ENCODE measurements at places on chromosomes 6 and 20. TPM values are rescaled to one million over a fixed set of nuclear protein-coding genes. Genes with fewer than 3 reads are reported as not detected.

Gene TRAPPC3L
- total RNA-seq, result not detected

Gene ZNF343
- total RNA-seq, result 16.5 TPM

Gene RIMS1
- not detected for total RNA-seq

Gene SPAG4
- 3.6 TPM for total RNA-seq

Gene MCCD1
- total RNA-seq, result not detected

Gene FOXS1
- 0.25 TPM for total RNA-seq

Gene VWA7
- total RNA-seq, result 1.7 TPM

Gene SLC16A10
- 0.60 TPM for total RNA-seq

Gene OLIG3
- not detected for total RNA-seq

Gene MICB
- 5.3 TPM for total RNA-seq

Gene SLC22A23
- 11.8 TPM for total RNA-seq

Gene MEP1A
- total RNA-seq, result not detected

Gene CCND3
- 145 TPM for total RNA-seq

Gene WASF1
- total RNA-seq, result 11.9 TPM

Gene MYCT1
- not detected for total RNA-seq

Gene SUMO4
- total RNA-seq, result not detected

Gene SLCO4A1
- total RNA-seq, result 10.3 TPM

Gene RNF217
- 6.8 TPM for total RNA-seq

Gene EDN1
- total RNA-seq, result 40.0 TPM

Gene SOX18
- 1.9 TPM for total RNA-seq

Gene PTK6
- total RNA-seq, result 2.0 TPM

Gene CLVS2
- 0.15 TPM for total RNA-seq

Gene DEF6
- 0.05 TPM for total RNA-seq

Gene C2
- total RNA-seq, result 0.30 TPM

Gene ELOVL5
- total RNA-seq, result 68.6 TPM

Gene TMC2
- total RNA-seq, result not detected

Gene ROS1
- total RNA-seq, result 0.24 TPM

Gene TRIM15
- not detected for total RNA-seq

Gene SLC22A3
- total RNA-seq, result 59.2 TPM

Gene SLC44A4
- total RNA-seq, result not detected

Gene LTB
- total RNA-seq, result 0.32 TPM

Gene IL20RA
- 0.07 TPM for total RNA-seq

Data from A549 treated with dexamethasone at 1 μM for 4 hours (cell line).